ENCODE measurements at places on chromosomes 11 and 22. TPM values are rescaled to one million over a fixed set of nuclear protein-coding genes. Genes with fewer than 3 reads are reported as not detected.

Gene APOBEC3H
- not detected for total RNA-seq

Gene MPEG1
- total RNA-seq, result not detected

Gene CABP4
- total RNA-seq, result not detected

Gene ABCG4
- total RNA-seq, result 0.45 TPM

Gene RTCB
- total RNA-seq, result 72.9 TPM

Gene UNC93B1
- total RNA-seq, result 89.7 TPM

Gene C11orf86
- 34.6 TPM for total RNA-seq

Gene TLCD5
- 7.2 TPM for total RNA-seq

Gene NDUFS3
- 151 TPM for total RNA-seq

Gene LAMTOR1
- 142 TPM for total RNA-seq

Gene APOA5
- total RNA-seq, result not detected

Gene OR2AT4
- not detected for total RNA-seq

Gene OR51F1
- total RNA-seq, result not detected

Gene SMTNL1
- total RNA-seq, result not detected

Gene RAC2
- total RNA-seq, result not detected

Gene RPS13
- 1,561 TPM for total RNA-seq

Gene OR8D1
- not detected for total RNA-seq

Gene NFAM1
- total RNA-seq, result 0.02 TPM

Gene TEX54
- total RNA-seq, result not detected

Gene OR4C13
- total RNA-seq, result not detected

Gene ACR
- total RNA-seq, result not detected

Gene GAL
- 11.6 TPM for total RNA-seq

Gene SAA1
- 0.91 TPM for total RNA-seq

Gene PIH1D2
- total RNA-seq, result 0.65 TPM

Gene BRD1
- total RNA-seq, result 15.1 TPM

Gene GDPD5
- 8.9 TPM for total RNA-seq

Gene THY1
- total RNA-seq, result 14.4 TPM

Gene CCDC87
- total RNA-seq, result 0.84 TPM

Gene AGBL2
- 1.7 TPM for total RNA-seq

Gene SULT4A1
- not detected for total RNA-seq

Gene TTC28
- 2.6 TPM for total RNA-seq

Gene ALDH3B2
- not detected for total RNA-seq

Gene TMEM9B
- 30.7 TPM for total RNA-seq

Gene MIAT
- 0.26 TPM for total RNA-seq

Gene APOBEC3F
- total RNA-seq, result 2.3 TPM

Gene INS
- total RNA-seq, result not detected

Gene FAM180B
- total RNA-seq, result not detected

Gene OR51B4
- total RNA-seq, result not detected

Measured in A549 treated with ZK216348 at 1 μM for 4 hours (cell line).